Fibroblast of upper back skin (primary cell): ENCODE measurements at places on chromosomes 1 and 21.

DNA sequence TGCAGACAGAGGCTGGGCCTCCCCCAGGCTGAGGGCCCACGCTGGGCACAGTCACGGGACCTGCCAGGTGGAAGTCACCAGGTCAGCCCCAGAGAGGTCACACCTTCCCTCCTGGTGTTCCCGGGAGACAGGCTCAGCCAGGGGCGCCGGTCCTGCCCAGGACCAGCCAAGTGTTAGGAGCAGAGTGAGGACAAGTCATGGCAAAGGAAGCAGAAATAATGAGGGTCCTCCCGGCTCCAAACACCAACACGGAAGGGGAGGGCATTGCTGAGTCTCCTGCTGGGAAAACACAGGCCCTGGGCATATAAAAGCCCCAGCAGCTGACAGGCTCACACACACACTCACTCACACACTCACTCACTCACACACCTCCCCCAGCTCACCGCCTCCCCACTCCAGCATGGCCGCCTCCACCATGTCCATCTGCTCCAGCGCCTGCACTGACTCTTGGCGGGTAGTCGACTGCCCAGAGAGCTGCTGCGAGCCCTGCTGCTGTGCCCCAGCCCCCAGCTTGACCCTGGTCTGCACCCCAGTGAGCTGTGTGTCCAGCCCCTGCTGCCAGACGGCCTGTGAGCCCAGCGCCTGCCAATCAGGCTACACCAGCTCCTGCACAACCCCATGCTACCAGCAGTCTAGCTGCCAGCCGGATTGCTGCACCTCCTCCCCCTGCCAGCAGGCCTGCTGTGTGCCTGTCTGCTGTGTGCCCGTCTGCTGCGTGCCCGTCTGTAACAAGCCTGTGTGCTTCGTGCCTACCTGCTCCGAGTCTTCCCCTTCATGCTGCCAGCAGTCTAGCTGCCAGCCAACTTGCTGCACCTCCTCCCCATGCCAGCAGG, at the start of gene KRTAP10-10:
Gene KRTAP10-10, plus strand, starts transcription at position 339 of the 833 bp plus-strand sequence. Its CDS starts 62 bp downstream, at position 401.
- no peak for DNase-seq

DNA sequence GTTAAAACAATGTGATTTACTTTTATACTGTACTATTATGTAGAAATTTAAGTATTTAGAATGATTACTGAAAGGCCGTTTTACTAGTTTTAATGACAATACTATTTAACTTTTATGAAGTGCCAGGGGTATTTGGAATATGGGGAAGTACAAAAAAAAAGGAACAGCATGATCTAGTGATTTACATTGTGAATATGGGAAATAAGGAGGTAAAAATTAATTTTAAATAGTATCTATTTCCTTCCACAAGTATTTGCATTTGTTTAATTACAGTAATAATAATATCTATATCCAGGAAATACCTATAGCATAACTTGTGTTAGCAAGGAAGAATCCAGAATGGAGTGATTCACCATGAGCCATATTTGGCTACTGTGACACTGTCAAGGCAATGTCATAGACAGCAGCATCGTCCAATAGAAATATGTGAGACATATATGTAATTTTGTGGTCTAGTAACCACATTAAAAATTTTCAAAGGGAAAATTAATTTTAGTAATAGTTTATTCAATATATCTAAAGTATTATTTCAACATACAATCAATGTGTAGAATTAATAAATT, 22.0 kb downstream of the CNST start:
- peak; percentile 78 for DNase-seq

DNA sequence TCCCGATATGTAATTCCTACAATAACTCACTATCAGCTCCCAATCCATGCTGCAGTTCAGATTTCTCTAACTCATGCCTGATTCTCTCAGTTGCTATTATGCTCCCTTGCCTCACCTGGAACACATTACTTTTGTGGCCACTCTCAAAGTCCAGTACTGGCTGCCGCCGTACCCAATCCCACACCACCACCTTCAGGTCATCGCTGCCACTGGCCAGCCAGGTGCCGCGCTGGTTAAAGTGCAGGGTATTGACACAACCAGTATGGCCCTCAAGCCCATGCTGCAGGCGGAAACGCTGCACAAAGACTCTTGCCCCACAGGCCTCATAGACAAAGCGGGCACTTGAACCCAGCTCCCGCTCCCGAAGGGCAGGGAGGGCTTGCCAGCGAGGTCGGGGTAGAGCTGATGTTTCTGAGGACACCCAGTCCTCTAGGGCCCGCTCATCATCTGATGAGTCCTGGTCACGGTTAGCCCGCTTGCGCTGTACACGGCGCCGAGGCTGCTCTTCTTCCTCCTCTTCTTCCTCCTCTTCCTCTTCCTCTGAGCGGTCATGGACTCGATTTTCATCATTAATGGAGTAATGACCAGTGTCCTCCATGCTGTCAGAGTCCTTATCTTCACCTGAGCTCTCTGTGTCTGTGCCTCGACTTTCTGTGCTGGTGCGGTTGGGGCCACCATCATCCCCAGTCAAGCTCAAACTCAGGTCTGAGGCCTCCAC, 22.6 kb downstream of the DCAF8 start:
- DNase-seq = no peak

- DNase-seq = no peak
Measured at GRCh38 chr1:184870319-184870718, 104.0 kb downstream of the NIBAN1 start.

GRCh38 chr1:220426989-220427388, 100.9 kb upstream of the MARK1 start:
- DNase-seq = peak; percentile 36

- peak; percentile 80 for DNase-seq
Measured at GRCh38 chr1:112674440-112674985, at the start of gene MOV10. TSS of gene MOV10 (plus strand) at chr1:112674659. CDS start at chr1:112674913, 254 bp downstream.

GRCh38 chr1:15962671-15963362, 13.1 kb downstream of the ZBTB17 start:
- no peak for DNase-seq

DNA sequence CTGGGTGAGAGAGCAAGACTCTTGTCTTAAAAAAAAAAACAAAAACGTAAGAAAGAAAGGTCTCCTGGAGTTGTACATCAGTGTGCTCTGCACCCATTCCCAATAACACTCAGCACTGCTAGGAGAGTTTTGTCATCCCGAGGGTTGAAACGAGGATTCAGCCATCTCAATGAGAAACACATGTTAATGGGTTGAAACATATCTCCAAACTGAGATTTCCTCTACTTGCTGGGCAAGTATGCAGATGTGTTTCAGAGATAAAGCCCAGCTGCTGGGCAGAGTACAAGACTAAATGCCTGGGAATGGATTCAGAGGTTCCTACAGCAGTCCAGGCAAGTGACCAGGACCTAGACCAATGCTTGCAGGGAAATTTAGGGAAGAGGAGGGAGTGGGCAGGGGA, 2.6 kb upstream of the MFN2 start:
- DNase-seq = peak; percentile 43

GRCh38 chr21:21156957-21157356, 158.7 kb downstream of the NCAM2 start:
- peak; percentile 68 for DNase-seq

DNA sequence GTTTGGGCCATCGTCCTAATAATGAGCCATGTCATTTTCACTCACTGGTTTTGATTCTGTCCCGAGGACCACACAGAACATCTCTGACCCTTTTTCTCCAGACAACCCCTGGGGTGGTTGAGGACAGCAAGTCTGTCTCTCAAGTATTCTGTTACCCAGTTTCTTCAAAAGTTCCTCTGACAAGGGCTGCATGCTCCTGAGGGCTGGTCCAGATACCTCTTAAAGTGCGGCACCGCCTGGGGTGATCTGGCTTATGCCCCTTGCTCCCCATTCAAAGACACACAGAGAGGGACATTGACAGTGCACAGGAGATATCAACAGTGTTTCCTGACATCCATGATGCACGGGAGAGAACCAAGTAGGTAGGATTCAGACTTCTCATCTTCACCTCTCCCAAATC, 132.9 kb upstream of the EDN2 start:
- DNase-seq = no peak

GRCh38 chr21:16708101-16708835, 804.6 kb upstream of the CXADR start:
- peak; percentile 52 for DNase-seq

GRCh38 chr1:225449774-225450173, 21.9 kb upstream of the LBR start:
- DNase-seq = no peak
